CD4-positive, alpha-beta T cell treated with Interferon alpha-2 for 1 hour (primary cell): ENCODE measurements at places on chromosomes 16 and 17.

DNA sequence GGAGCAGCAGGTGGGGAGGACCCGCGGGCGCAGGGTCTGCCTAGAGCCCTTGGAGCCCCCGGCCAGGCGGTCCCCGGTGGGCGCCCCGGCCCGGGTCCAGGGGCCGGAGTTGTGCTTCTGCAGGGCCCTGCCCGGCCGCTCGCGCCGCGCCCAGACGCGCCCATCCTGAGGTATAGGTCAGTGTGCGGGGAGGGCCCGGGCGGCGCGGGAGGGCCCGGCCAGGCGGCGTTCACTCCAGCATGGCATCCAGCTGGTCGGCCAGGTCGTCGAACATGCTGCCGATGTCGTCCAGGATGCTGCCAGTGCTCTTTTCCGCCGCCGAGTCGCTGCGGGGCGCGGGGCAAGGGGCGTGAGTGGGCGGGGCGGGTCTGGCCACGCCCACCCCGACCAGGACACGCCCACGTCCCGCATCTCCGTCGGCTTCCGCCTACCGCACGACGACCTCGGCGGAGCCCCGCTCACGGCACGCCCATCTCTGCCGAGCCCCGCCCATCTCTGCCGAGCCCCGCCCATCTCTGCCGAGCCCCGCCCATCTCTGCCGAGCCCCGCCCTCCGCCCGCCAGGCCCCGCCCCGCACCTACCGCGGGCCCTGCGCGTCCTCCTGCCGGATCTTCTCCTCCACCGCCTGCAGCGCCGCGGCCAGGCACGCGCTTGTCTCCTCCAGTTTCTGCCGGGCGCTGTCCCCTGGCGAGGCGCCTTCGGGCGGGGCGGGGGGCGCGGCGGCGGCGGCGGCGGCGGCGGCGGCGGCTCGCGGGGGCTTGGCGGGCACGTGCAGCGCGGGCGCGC, 17.9 kb downstream of the CASKIN1 start:
- peak; percentile 51 for DNase-seq

DNA sequence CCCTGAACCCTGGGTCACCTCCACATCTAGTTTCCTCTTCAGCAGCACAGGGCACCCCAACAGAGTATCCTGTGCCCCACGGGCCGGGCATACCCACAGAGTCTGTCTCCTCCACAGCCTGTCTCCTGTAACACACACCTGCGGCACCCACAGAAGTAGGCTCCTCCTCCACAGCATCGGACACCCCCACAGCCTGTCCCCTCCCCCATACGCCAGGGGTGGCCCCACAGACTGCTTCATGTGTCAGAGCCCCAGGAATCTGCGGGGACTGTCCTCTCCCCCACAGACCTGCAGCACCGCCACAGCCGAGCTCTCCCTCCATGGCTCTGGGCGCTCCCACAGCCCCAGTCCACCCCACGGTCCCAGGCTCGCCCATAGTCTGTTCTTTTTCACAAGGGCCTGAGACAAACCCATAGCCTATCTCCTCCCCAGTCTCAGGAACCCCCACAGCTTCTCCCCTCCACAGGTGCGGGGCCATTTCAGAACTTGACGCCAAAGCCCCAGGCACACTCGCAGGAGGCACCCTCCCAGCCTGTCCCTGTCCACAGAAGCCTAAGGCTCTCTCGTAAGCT, 1.4 kb downstream of the KIAA0753 start:
- DNase-seq = no peak

DNA sequence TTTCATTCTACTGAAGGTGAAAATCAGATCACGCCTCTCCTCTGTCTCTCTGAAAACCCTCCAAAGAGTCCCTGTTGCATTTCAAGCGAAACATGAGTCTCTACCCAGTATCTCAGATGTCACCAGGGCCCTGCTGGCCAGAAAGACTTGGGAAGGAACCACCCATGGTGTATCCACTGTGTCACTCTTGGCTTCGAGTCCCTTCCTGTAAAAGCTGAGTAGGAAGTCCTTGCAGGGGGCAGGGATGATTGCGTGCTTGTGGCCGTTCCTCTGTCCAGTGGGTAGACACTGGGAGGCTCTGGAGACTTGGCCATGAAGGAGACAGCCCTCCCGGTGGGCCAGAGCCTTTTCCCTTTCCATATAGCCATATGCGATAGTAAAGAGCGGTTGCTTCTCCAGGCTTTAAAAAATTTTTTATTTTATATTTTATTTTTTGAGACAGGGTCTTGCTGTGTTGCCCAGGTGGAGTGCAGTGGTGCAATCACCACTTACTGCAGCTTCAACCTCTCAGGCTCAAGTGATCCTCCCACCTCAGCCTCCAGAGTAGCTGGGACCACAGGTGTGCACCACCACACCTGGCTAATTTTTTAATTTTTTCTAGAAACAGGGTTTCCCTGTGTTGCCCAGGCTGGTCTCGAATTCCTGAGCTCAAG, 19.0 kb upstream of the RMI2 start:
- no peak for DNase-seq

DNA sequence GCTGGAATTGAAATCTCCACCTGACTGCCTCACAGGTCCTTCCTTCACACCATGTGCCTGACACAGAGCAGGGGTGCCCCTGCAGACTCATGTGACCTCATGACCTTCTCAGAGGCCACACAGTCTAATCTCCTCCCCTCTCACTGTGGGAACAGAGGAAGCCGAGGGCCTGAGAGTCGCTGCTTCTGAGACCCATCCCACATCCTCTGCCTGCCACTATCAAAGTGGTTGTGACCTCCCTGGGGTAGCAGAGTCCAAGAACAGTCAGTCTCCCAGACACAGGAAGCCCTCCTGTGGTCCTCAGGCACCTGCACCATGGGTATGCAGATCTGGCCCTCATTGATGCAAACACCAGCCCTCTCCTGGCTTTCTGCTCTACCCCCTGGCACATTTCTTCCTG, 78.5 kb downstream of the RAB11FIP4 start:
- no peak for DNase-seq

GRCh38 chr16:73067671-73068540, 20.0 kb upstream of the ZFHX3 start:
- DNase-seq = no peak

GRCh38 chr17:19305761-19306159, 56.8 kb downstream of the B9D1 start:
- DNase-seq = no peak

DNA sequence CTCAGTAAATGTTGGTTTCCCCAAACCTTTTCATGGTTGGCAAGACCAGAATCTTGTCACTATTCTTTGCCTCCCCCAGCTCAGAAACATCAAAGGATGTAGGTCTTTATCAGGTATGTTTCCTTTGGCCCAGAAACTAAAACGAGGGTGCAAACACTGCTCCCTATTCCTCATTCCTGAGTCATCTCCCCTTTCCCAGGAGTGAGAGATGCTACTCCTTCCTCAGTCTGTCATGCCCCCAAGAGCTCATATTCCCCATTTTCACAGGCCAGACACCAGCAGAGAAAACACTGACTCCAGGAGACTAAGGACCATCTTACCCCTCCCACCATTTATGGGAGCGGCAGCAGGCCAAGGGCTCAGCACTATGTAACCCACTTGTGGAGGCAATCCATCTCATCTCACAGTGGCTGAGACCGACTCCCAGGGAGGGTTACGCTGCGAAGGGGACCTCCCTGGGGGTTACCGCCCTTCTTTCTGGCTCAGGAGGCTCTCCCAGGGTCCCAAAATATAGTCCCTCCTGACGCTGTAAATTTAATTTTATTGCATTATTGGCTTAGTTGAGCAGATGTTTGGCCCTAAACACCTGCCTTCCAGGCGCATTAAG, 1.5 kb downstream of the GEMIN4 start:
- DNase-seq = no peak

DNA sequence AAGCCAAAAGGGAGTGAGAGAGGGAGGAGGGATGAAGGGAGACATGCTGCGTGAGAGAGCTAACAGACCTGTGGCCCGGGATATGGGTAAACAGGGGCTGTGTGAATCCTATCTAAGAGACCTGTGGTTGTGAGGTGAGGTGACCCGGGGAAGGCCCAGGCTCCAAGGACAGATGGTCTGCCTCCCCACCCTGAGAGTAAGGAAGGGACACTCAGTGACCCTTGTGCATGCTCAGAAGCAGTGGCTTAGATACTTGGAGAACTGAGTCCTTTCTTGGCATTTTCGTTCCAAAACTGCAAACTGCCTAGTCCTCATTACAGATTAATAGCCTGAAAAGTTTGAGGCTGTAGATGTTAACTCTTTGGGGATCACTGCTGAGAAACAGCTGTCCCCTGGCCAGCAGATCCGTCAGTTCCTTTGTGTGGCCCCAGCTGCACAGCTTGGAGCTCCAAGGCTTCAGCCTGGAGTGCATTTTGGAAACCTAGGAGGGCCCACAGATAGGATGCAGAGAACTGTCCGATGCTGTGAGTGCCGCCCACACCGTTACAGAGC, 121.6 kb downstream of the SMG6 start:
- DNase-seq = no peak

GRCh38 chr17:8791910-8792270, 7.3 kb downstream of the MFSD6L start:
- peak; percentile 18 for DNase-seq

DNA sequence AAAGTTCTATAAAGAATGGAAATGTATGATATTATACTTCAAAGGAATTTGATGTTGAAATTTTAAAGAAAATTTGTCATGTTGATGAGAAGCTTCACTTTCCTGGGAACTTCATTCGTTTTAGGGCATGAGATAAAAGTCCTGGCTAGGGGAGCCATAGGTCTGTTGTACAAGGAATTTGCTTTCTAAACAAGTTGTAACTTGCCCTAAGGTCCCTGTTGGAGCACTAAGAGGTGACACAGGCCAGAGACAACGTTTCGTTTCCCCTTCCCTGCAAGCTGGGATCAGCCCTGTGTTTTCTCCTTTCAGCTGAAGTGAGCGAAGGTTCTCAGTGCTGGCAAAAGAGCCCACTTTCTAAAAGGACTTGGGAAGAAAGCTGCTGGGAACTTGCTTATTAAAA, 16.6 kb downstream of the PLD6 start:
- DNase-seq = no peak

DNA sequence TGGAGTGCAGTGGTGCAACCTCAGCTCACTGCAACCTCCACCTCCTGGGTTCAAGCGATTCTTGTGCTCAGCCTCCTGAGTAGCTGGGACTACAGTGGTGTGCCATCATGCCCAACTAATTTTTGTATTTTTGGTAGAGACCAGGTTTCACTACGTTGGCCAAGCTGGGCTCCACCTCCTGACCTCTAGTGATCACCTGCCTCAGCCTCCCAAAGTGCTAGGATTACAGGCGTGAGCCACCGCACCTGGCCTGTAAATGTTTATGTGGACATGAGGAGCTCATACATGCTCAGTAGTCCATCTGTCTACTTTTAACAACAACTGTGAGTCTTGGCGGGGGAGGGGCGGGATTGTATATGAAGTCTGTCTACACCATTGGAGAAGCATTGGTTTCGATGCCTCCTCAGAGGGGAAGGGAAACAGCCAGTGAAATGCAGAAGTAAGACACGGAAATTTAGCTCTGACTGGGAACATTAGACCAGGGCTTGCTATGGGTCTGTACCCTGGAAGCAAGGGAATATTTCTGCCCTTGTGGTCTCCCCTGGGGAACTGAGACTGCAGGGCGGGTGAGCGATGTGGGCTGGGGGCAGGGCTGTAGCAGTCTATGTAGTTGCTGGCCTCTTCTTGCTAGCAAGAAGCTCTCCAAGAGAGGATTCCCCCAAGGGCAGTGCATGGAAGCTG, 9.3 kb downstream of the NUBP1 start:
- peak; percentile 33 for DNase-seq

GRCh38 chr17:50513495-50513894, 5.3 kb downstream of the MYCBPAP start:
- DNase-seq = no peak

DNA sequence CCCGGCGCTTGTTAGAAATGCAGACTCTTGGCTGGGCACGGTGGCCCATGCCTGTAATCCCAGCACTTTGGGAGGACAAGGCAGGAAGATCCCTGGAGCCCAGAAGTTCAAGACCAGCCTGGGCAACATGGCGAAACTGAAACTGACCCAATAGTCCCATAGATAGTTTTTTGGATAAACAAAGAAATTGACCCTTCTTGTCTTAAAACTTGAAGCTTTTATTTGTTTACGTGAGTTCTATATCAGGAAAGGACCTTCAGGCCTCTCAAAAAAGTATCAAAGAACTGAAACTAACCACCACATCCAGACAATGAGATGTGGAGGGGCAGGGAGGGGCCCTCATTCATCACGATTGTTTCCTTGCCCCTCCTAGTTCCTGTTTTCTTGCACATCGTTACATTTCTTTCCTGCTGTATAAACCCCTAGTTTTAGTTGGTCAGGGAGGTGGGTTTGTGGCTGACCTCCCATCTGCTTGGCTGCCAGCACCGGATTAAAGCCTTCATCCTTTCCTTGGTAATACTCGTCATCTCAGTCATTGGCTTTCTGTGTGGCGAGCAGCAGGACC, 29.9 kb upstream of the PRM1 start:
- DNase-seq = peak; percentile 77

DNA sequence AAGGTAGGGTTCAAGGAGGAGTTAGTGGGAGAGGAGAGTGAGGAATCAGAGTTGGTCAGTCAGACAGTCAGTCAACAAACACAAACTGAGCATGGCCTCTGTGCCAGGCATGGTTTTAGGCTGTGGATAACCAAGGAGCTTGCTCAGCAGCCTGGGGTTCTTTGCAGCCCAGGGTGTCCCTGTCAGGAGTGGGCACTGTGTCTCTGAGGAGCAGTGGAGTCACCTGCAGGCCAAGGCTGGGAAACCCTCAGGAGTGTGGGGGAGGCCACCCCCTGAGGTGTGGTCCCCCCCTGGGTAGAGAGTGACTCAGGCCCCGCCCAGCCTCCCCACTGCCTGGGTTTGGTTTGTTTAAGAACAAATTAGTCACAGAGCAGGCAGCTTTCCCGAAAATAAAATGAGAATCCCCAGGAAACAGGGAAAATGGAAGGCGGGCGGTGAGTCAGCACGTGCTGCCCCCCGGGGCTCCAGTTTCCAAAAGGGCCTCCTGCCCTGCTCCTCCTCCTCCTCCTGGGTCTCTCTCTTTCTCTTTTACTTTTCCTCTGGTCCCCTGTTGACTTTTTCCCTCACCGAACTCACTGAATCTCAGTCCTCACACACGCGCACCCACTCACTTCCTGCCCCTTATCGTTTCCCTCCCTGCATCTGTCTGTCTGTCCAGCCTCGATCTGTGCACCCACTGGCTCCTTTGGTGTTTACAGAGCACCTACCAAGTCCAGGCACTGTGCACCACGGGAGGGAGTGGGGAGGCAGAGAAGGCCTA, 44.3 kb downstream of the SOCS3 start:
- DNase-seq = peak; percentile 18

DNA sequence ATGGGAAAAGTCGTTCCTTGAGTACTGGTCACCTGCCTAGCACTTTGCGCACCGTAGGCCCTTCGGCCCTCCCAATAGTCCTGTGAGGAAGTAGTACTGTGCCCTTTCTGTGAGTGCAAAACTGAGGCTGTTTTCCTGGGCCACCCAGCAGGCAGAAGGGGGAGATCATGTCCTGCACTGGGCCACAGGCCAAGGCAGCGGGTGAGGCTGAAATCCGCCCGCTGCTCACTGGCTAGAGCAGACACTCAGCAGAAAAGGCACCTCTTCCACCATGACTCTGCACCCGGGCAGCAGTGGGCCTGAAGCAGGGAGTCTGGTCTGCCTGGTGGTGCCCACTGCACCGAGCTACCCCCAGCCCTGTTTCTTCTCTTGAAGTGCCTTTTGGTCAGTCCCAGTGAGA, 20.2 kb downstream of the METTL22 start:
- DNase-seq = no peak

GRCh38 chr17:17712268-17712924, 31.1 kb downstream of the RAI1 start:
- DNase-seq = peak; percentile 29
